NCI-H1092 (cell line): ENCODE measurements at places on chromosomes 1 and 21.

- no peak for DNase-seq
Measured at GRCh38 chr1:27666791-27667254, 5.2 kb downstream of the IFI6 start.

DNA sequence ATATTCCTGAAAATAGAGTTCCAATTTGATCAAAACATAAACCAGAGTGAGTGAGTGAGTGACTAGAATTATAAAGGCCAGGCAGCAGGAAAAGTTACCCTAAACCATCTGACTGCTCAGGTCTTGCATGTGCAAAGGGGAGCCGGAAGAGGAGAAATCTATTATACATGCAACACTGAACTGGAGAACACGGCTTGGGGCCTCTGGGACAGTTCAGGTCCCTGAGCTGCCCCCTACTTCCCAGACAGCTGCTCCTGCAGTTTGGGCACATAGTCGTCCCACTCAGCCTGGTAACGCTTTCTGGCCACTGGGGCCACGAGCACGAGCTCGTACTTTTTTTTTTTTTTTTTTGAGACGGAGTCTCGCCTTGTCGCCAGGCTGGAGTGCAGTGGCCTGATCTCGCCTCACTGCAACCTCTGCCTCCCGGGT, 40.1 kb downstream of the PTPRC start:
- DNase-seq: no peak

DNA sequence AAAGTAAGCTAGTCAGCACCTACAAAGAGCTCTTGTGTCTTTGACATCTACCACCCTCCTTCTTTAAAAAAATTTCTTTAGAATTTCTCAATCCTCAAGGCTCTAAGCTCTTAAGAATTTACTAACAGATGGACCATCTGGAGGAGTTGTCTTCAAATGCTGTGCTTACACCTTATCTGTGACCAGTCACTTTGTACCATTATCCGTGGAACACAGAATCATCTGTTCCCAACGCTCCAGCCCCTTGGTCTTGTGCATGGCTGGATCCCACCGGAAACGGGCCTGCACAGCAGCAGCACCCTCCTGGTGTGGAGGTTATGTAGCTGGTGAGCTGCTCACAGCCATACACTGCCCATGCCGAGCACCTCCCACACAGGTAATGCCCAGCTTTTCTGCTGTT, 89.0 kb downstream of the TBX19 start:
- DNase-seq: no peak

DNA sequence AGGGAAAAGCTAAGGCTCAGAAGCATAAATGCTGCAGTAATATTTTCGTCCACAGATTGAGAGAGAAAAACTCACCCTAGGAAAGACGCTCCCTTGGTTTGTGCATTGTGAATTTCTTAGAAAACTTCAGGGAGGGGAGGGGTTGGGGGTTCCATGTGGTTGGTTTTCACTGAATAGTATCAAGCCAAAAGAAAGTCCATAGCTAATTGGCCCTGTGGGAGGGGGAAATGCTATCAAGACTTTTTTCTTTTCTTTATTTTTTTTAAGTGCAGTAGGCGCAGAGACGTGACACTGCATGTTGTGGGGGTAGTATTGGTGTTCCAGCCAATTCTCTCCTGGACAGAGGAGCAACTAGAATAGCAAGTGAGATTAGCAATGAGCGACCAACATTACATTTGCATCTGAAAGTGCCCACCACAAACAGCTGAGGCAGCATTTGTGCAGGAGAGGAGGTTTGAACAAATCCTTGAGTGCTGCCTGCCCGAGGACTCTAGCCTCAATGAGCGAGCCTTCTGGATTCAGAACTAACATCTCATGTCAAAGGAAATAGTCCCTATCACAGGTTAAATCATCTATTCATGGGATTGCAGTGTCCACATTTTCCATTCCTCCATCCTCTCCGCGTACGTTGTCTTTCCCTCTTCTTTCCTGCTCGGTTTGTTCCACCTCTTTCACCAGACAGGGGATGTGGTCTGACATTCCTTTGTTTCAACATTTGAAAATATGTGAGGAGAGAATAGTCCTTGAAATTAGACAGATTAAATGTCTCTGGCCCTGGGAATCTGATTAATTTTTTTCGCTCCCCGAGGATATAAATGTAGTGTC, 118.0 kb upstream of the MARK1 start:
- DNase-seq: no peak

- no peak for DNase-seq
Measured at GRCh38 chr1:5728663-5729355, 263.4 kb downstream of the NPHP4 start.

DNA sequence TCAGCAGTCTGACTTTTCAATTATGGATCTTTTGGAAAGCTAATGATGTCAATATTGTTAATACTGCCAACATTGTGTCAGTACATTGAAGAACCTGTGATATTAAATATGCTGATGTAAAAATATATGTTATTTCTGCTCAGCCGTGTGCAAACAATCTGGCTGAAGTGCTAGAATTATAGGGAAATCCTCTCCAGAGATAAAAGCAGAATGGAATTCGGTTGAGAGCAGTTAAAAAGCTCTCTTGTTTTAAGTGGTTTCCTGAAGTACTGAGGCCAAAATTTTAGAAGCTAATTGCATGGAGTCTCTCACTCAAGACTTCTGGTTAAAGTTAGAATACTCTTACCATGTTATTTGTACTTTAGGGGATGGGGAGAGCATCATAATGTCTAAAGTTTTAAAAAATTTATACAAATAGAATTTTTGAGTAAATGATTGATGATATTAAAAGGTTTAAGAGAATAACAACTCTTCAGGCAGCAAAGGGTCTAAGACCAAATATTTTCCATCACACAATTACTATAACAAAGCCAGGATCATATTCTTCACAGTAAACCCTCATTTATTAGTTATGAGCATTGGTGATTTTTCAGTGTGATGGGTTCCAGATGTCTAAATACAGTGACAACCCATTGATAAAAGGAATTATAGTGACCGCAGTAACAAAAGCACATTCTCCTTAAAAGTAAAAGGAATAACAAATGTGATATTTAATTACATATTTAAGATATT, 834.2 kb upstream of the CXADR start:
- peak; percentile 57 for DNase-seq

DNA sequence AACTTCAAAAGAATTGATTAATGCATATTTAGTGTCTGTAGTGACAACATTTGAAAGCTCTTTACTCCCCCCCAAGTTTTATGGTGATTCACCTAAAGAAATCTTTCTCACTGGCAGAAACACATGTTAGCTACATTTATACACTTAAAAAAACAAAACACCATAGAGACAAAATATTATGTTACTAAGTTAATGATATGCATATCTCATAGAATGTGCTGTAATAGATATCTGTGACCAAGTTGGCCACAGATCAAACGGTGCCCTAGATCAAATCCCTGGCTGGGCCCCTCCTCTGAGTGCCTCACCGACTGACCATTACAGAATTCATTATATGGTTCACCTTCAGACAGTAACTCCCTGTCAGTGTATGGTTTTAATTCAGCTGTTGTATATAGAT, 322.1 kb upstream of the LYPLAL1 start:
- no peak for DNase-seq
